ENCODE measurements at places on chromosomes 2 and 18.

DNA sequence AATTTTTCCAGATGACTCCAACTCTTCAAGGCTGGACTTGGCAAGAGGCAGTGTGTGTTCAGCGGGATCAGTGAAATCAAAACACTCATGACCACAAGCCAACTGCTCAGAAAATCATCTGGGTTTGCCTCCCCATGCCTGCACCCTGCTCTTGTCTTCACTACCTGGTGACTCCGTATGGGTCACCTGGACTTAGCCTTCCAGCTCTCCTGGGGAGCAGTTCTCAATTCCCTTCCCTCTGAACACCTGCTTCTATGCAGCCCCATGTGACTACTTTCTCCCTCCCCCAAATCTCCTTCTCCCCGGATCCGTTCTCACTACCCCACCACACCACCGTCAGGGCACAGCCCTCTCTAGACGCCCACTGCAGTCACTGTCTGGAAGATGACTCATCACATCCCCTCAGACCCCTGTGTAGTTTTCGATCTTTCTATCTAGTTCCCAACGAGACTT is 130.2 kb upstream of the ID2 start:
- DNase-seq = no peak

DNA sequence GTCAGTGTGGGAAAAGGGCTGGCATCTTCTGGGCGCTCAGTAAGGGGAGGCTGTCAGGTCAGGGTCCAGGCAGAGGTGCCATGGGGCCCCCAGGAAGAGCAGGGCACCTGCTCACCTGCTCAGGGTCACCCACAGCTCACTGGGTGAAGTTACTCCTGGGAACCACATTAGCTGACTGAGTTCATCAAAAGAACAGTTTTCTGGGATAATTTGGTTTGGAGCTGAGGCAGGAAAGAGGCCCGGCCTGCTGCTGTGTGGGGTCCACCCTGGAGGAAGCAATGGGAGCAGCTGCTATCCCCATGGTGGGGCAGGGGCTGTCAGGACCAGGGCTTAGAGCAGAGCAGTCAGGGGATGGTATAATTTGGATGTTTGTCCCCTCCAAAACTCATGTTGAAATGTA is 97.2 kb upstream of the GPC1 start:
- DNase-seq = no peak

DNA sequence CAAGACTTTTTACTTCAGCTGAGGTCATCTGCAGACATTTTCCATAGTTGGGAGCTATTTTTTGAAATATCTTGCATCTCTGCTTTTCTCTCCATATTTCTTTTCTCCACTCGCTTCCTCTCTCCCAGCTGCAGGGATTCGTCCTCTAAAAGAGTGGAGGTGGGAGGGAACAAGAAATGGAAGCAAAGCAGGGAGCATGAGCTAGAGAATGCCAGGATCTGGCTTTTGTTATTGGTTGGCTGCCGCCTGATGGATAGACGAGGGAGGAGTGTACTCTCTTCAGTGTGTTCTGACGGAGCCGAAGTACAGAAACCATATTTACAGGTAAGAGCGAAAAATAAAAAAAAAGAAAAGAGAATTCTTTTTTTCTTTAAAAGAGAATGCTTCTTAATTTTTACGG is at the start of gene CSRNP3:
Gene CSRNP3 (plus strand): TSS at position 282 of the 400 bp plus-strand sequence. CDS start 125,368 bp downstream, outside the sequence.
- peak; percentile 50 for DNase-seq

DNA sequence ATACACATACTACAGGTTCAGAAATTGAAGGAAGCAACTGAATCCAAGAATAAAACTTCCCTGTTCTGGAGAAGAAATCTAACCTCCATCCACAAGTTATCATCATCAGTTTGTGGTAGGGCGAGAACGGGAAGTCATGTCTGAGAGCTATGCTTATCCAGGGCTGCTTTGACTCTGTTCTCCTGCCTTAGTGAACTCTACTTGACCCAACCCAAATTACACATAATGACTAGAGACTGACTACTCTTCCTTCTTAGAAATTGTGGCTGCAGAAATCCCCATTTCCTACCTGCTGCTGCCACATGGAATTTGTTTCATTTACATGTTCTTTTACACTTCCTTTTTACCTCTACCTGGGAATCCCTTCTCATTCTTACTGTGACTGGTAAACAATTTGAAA is 1102.6 kb upstream of the PIK3C3 start:
- DNase-seq = no peak
